ENCODE measurements at places on chromosomes 16 and 17.

- DNase-seq = no peak
Measured at GRCh38 chr17:41803049-41804020, 8.4 kb downstream of the P3H4 start.

DNA sequence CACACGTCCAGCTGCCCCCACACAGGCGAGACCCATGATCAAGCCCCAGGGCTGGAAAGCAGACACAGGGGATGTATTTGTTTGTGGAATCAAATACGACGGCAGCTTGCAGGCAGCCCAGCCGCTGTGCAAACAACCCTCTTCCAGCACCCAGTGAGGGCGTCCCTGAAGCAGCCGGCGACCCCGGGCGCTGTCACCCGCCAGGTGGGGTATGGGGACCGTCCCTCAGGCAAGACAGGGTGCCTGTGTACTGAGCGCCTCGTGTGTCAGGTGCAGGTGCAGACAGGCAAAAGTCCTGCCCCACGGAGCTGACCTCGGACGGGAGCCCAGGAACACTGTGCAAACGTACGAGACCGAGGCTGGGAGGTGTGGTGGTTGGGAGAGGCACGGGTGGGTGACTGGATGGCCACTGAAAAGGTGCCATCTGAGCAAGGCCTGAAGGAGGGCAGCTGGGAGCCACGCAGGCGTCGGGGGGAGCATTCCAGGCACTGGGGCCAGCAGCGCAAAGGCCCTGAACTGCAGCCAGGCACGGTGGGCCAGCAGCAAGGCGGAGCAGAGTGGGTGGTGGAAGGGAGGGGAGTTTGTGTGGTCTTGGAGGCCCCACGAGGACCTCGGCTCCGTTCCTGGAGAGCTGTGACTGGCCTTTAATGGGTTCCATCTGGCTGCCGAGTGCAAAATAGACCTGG is 48.5 kb downstream of the CBFA2T3 start:
- no peak for DNase-seq

DNA sequence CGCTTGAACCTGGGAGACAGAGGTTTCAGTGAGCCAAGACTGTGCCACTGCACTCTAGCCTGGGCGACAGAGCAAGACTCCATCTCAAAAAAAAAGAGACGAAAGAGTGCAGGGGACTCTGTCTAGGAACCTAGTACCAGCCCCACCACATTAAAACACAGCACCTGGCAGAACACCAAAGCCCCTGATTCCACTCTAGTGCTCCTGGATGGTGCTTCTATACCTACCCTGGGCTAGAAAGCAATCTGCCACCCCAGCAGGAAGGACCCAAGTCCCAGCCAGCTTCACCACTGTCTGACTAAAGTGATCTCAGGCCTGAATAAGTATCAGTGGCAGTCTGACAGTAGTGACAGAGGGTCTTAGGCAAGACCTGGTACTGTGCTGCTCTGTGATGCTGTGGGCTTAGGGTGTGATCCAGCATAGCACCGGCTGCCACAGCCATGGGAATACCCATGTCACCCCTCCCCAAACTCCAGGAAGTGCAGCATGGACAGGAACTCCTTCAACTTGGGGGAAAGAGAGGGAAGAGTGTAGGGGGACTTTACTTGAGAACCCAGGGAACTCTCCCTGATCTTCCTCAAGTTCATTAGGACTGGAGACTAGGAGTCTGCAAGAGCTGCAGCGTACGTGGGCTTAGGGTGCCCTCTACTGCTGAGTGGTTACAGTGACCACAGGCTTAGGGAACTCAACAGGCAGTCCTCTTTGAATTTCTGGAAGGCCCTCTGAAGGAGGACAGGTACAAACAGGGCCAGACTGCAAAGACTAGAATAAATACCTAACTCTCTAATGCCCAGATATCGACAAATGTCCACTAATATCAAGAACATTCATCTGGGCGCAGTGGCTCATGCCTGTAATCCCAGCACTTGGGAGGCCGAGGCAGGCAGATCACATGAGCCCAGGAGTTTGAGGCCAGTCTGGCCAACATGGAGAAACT is 30.0 kb upstream of the RNF43 start:
- DNase-seq = peak; percentile 46

DNA sequence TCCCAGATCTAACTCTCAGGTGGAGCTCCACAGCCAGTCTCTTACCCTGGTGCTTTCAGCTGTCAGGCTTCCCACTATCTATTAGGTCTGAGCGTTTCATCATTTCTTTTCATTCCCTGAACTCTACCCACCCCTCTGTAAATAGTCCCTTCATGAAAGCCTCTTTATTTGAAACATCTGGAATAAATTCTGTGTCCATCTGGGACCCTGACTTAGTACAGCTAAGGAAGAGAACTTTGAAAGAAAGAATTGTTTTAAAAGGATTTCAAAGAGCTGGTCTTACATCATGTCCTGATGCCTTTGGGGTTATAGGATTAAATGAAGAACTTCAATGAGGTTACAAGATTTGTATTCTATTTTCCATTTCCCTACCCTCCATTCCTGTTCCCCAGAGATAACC is 388.5 kb upstream of the CA10 start:
- no peak for DNase-seq

DNA sequence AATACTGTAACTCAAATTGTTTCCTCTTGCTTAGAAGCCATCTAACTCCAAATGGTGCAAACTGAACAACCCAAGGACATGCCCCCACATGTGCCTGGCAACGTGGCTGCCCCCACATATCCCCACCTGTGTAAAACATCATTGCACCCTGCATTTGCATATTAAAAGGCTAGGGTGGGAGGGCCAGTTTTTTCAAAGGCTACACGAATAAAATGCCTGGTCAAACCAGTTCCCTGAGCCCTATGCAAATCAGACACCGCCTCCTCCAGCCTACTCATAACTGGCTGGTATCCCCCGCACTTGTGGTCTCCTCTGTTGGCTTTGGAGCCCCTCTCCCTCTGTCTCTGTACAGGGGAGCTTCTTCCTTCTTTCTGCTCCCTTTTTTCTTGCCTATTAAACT is 26.7 kb downstream of the C16orf54 start:
- no peak for DNase-seq

- no peak for DNase-seq
Measured at GRCh38 chr17:42673885-42674754, 2.7 kb downstream of the PLEKHH3 start.

GRCh38 chr17:65554553-65555223 is 6.8 kb downstream of the AXIN2 start:
- no peak for DNase-seq

- DNase-seq = no peak
Measured at GRCh38 chr17:69945698-69946185, 129.3 kb upstream of the KCNJ16 start.

DNA sequence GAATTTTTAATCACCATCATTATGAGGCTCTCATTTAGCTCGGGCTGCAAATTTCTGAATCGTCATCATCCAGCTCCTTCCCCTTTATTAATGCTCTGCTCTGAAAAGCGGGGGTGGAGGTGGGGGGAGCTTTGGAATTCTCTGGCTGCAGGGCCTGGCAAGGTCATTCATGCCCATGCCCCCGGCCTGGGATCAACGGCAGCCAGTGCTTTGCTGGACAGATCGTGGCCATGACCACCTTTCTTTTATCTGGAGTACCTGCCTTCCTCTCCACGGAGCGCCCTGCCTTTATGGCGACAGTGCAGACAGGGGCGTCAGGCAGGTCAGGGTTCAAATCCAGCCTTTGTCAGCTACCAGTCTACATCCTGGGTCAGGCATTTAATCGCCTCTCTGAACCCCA is 5.1 kb upstream of the CPSF4L start:
- no peak for DNase-seq

- no peak for DNase-seq
Measured at GRCh38 chr16:87662254-87663204, 60.2 kb downstream of the JPH3 start.

- no peak for DNase-seq
Measured at GRCh38 chr16:89410794-89411309, 79.5 kb downstream of the ANKRD11 start.

GRCh38 chr17:72477491-72477890 is 356.7 kb downstream of the SOX9 start:
- DNase-seq = no peak

DNA sequence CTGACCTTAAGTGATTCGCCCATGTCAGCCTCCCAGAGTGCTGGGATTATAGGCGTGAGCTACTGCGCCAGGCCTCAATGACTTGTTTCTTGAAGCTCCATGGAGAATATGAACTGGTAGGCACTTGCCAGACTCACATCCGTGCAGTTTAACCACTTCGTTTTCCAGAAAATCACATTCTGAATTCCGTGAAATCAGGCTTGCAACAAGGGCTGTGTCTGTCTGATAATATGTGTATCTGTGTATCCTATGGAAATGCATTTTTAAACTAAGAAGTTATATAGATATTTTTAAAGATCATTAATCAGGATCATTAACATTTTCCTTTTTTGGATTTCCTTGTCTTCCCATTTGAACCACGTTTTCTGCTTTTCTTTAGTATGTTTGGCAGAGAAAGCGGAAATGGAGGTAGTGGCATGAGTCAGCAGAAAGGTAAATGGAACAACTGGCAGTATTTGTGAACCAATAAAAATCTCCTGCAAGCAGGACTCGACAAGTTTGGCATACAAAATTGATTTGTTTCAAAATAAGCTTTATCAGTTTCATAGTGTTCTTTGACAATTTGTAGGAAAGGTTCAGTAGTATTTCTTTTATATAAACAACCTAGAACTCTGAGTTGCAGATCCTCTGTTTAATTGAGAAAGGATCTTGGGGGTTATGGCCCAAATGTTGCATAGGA is 33.0 kb downstream of the USP10 start:
- DNase-seq = no peak

GRCh38 chr16:74999609-75000480 is 1.0 kb downstream of the ZNRF1 start:
- DNase-seq = peak; percentile 49

DNA sequence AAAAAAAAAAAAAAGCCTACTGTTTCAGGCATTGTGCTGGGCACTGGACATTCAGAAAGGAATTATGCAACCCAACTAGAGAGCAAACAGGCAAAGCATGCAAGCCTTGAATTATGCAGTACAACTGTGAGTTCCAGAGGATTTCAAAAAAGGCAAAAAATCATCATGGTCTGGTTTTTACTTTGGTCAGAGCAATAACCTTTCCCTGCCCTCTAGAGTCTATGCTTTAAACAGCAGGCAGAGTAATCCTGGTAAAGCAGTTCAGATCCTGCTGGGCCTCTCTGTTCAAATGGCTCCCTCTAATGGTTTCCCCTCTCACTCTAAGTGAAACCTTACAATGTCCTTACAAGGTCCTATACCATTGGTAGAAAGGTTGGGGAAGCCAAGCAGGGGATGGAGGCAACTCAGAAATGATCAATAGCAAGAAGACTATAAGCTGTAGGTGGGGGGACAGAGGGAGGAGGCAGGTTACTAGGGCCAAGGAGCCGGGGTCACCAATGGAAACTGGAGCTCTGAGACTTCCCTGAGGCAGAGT is 4.6 kb upstream of the TAF15 start:
- peak; percentile 12 for DNase-seq

- no peak for DNase-seq
Measured at GRCh38 chr16:89047331-89048089, 46.1 kb upstream of the ACSF3 start.

GRCh38 chr17:12431188-12431587 is 234.5 kb upstream of the MYOCD start:
- no peak for DNase-seq
